ENCODE measurements at places on chromosomes 4 and X. TPM values are rescaled to one million over a fixed set of nuclear protein-coding genes. Genes with fewer than 3 reads are reported as not detected.

DNA sequence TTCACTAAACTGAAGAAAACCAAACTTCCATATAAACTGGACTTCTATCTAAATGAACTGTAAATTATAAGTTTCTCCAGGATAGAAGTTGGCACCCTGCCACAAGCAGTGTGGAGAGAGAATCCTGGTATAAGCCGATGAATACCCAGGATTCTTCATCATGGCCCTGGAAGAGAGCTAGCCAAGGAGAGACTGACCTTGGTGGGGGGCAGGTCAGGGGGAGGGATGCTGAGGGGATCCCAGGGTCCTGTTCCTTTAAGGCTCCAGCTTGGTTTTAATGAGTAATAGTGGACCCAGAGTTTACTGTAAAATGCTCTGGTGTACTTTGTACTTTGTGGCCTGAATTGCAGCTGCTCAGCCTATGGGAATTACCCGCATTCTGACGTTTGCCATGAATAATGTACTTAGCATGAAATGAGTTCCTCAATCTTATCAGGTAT lies 16.9 kb downstream of the RASSF6 start:
- no peak for DNase-seq

GRCh38 chr4:113385281-113385899 lies 335.9 kb downstream of the ANK2 start:
- no peak for DNase-seq

GRCh38 chrX:97672138-97672537 lies 788.4 kb downstream of the RPA4 start:
- no peak for DNase-seq

- no peak for DNase-seq
Observed at GRCh38 chr4:152607178-152607577, 71.3 kb upstream of the FBXW7 start.

DNA sequence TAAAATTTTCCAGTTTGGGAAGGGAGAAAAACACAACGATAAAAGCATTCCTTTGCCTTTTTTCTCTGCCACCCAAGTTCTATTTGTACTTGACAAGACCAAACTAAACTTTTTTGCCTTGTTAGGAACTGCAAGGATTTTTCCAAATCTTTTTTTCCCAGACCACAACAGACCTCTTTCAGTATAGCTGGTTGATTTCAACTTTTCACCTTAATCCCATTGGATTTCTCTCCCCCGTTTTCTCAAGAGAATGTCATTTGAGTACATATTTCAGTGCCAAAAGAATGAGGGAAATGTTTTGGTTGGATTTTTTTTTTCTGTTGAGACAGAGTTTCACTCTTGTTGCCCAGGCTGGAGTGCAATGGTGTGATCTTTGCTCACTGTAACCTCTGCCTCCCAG lies 18.5 kb upstream of the SGMS2 start:
- no peak for DNase-seq

- DNase-seq, result no peak
Observed at GRCh38 chrX:10199212-10199611, 42.4 kb downstream of the CLCN4 start.

- no peak for DNase-seq
Observed at GRCh38 chr4:81876106-81876505, 404.4 kb upstream of the RASGEF1B start.

- DNase-seq, result no peak
Observed at GRCh38 chr4:8524595-8525382, 55.4 kb upstream of the GPR78 start.

- no peak for DNase-seq
Observed at GRCh38 chrX:66255359-66255967, 91.4 kb downstream of the HEPH start.

DNA sequence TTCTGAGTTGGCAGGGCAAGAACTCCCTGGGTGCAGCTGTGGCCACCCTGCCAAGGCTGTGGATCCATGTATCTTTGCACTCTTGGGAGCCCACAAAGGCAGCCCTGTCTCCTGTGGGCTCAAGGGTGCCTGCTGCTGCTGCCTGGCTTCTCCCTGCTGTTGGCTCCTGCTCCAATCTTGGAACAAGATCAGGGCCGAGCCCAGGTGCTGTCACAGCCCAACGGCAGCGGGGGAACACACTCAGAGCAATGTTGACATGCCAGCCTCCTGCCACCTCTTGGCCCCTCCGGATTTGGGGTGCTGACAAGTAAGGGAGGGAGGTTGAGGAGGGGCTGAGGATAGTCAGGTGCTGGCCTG lies 57.9 kb downstream of the COX18 start:
- DNase-seq, result no peak

GRCh38 chr4:114226179-114226578 lies 246.7 kb upstream of the ARSJ start:
- no peak for DNase-seq

GRCh38 chr4:54184581-54184980 lies 44.5 kb upstream of the PDGFRA start:
- no peak for DNase-seq

DNA sequence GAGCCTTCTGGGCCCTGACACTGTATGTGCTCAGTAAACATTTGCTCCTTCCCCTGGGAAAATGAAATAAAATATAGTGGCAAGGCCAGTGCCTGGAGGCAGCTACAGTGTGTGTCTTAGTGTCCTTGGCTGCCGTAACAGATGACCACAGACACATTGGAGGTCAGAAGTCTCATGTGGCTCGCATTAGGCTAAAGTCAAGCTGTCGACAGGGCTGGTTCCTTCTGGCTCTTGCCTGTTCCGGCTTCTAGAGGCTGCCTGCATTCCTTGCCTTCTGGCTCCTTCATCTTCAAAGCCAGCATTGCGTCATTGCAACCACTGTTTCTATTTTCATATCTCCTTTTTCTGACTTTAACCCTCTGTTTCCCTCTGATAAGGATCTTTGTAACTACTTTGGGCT lies 83.6 kb upstream of the STX18 start:
- no peak for DNase-seq

The VCX gene
- total RNA-seq, result not detected

The PDE5A gene
- 0.20 TPM for total RNA-seq

The SPIN4 gene
- total RNA-seq, result 5.8 TPM

The FGF13 gene
- not detected for total RNA-seq

All from CD8-positive, alpha-beta memory T cell (primary cell).